Retinal pigment epithelial cell (primary cell): ENCODE measurements at places on chromosomes 4 and X.

- no peak for DNase-seq
Measured at GRCh38 chr4:178423366-178423765, 981.1 kb upstream of the AGA start.

DNA sequence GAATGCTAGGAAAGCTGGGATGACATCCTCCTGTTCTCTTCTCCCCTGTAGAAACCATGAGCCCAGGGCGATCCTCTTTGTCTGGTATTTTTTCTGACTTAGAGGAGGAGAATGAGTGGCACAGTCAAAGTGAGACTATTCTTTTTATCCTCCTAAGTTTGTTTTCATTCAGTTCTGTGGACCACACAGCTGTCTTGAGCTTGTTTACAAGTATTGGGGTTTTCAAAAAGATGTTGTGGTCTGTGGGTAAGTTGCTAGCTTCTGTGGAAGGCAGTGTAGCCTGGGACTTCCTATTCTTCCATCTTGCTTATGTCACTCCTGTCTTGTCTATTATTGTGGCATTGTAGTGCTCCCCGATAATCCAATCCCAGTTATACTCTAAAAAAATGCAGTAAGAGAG, 223.0 kb downstream of the PAPSS1 start:
- no peak for DNase-seq

- peak; percentile 30 for DNase-seq
Measured at GRCh38 chrX:96615448-96615847, 69.2 kb upstream of the DIAPH2 start.

DNA sequence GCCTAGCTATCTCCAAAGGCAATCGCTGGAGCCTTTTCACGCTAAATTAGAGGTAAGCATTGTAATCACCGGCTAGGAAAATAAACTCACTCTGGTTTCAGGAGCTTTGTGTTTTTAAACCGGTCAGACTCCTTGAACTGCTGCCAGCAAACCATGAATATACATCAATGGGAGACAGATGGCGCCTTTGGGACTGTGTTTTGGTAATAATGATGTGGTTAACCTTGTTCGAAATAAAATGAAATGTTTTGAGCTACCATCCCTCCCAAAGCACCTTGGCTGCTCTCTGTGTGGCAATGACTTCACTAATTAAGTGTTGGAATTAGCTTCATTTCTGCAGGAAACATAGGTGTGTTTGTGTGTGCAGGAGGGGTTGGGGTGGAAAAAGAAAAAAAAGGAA, 65.3 kb downstream of the CLNK start:
- peak; percentile 41 for DNase-seq

DNA sequence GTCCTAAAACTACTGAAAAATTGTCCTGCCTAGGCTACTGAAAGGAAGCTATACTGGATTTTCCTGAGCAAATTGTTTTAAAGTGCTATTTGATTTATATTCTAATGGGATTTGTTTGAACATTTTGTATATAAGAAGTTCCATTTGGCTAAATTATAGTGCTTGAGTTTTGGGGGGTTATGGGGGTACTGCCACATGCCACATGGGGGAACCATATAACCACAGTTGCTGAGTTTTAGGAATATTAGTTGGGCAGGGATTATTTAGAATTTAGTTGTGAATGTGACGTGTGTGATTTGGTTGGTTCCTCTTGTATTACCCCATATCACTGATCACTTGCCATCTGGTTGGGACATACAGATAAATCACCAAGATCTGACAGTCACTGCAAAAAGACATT, 224.5 kb upstream of the TAPT1 start:
- no peak for DNase-seq

DNA sequence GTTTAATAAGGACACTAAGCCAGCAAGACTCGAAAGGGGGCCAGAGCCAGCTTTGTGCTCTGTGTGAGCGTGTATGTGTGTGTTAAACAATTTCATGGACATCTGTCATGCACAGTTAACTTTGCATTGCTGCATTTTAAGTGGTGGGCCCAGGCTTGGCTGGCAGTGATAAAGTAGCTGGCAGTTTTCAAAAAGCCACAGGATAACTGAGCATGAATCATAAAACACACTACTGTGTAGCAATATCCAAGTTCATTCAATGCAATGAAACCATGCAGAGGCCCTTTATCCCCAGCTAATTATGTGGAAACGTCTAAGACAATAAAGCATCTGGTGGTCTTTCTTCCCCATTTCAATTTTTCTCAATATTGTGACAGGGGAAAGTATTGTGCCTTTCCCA, 132.9 kb downstream of the NKX6-1 start:
- no peak for DNase-seq

- no peak for DNase-seq
Measured at GRCh38 chr4:156886481-156886880, 85.1 kb downstream of the PDGFC start.

DNA sequence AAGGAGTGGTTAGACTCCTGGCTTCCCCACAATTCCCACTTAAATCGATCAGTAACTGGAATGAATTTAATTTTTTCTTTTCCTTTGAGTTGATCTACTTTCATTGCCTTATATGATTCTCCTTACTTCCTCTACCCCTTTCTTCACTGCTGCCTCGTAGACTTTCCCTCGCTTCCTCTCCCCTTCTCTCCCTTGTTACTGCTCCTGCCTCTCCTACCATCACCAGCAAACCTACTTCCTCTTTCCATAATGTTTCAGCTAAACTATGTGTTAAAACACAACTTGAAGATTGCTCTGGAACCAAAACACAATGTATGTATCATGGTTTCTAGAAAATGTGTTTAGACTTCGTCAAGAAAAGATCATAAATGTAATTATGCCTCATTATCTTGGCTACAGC, 132.0 kb upstream of the TET2 start:
- DNase-seq: no peak

DNA sequence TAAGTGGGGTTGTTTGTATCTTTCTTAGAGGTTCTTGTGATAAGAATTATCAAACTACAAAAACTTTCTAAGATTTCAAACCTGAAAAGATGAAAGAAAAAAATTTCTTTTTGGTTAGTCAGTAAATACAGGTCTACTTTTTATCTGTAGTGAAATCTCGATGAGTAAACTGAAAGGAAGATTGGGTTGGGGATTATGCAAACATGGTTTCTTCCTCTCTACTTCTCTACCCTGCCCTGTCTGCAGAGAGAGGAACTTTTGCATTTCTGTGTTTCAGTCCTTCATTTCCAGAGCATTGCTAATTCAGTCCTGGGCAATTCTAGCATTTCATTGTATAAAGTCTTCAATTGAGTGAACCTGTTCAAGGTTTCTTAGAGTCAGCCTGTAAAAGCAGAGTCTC, 51.6 kb upstream of the IL2 start:
- DNase-seq: no peak

GRCh38 chr4:41538017-41538733, at the start of gene LIMCH1:
Gene LIMCH1 (plus strand): TSS chr4:41538157. CDS start chr4:41605996, 67,839 bp downstream.
- no peak for DNase-seq

DNA sequence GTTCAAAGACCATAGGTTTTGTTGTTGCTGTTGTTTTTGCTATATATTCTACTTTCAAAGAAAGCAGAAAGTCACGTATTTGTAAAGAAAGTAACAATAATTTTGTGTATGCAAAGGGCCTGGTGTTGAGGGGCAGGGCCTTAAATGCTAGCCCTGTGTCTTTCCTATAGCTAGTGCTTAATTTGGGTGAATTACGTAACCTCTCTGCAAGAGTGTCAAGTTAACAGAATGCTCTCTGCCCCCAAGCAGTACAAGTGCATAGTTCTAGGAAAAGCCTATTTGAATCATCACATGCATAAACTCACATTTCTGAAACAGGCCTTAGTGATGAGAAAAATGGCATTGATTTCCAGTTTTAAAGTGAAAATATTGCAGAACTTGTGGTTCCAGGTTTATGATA, 663.6 kb downstream of the STIM2 start:
- DNase-seq: no peak

DNA sequence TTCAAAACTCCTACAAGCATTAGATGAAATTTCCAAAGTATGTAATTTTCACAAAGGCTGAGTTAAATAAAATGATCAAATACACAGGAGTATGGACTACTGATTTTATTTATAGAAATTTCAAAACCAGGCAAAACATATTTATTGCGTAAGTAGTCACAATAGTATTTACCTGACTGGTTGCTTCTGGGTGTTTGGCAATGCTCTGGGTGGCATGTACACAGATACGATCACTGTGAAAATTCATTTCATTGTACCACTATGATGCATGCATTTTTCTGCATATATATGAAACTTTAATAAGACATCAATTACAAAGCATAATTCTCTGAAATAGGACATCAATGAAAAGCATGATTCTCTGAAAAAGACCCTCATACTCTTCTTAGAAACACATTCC, 384.2 kb downstream of the TLL1 start:
- no peak for DNase-seq

DNA sequence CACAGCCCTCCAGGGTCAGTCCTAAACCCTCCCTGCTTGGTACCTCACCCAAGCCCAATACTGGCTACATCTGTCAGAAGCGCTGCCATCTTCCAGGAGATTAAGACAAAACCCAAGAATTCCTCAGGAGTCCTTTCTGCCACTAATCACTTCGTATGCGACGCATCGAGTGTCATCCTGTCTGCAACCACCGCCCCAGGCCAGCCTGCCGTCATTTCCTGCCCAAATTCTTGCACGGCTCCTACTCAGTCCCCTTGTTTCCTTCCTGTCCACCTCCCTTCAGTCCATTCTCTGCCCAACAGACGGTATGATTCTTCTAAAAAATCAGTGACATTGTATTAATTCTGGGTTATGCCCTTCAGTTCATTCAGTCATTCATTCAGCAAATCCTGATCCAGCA, 113.6 kb downstream of the NFKB1 start:
- DNase-seq: no peak

- no peak for DNase-seq
Measured at GRCh38 chr4:39256436-39256835, 74.1 kb downstream of the WDR19 start.

DNA sequence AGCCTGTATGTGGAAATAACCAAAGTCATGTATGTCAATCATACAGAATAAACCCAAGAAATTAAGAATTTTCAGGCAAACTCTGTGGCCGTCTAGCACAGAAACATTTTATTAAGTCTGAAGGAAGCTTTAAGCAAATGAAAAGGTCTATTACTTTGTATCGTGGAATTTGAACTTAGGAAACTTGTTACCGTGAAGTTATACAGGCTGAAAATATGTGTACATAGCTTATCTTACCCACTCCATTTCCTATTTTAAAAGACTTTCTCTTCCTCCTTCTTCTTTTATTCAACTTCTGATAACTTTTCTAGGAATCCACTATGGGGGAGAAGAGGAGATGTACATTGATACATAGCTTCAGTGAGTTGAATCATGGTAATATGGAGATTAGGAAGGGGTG, 108.3 kb downstream of the AGTR2 start:
- no peak for DNase-seq

- DNase-seq: no peak
Measured at GRCh38 chrX:154322890-154323289, 27.3 kb downstream of the TKTL1 start.

GRCh38 chrX:107566604-107567262, 61.6 kb upstream of the PRPS1 start:
- DNase-seq: no peak

- no peak for DNase-seq
Measured at GRCh38 chr4:94533405-94534223, 81.9 kb downstream of the PDLIM5 start.

DNA sequence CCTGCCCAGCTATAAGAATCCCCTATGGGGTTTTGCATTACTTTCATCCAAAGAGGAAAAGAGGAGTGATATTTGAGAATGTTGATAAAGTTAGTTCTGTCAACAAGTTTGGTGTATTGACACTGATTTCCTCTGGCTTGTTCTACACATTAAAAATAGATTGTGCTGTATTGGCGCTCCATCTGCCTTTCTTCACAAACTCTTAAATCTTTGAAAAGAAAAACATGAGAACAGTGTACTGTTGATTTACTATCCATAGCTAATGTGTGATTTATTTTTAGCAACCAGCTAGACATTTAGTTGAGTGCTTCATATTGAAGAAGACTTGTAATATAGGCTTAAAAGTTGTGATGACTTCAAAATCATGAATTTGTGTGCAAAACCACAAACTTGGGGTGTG, 261.2 kb upstream of the ANKRD50 start:
- DNase-seq: no peak

- no peak for DNase-seq
Measured at GRCh38 chrX:30689116-30689515, 35.9 kb downstream of the GK start.

- DNase-seq: no peak
Measured at GRCh38 chrX:129572422-129572821, 32.4 kb downstream of the OCRL start.

DNA sequence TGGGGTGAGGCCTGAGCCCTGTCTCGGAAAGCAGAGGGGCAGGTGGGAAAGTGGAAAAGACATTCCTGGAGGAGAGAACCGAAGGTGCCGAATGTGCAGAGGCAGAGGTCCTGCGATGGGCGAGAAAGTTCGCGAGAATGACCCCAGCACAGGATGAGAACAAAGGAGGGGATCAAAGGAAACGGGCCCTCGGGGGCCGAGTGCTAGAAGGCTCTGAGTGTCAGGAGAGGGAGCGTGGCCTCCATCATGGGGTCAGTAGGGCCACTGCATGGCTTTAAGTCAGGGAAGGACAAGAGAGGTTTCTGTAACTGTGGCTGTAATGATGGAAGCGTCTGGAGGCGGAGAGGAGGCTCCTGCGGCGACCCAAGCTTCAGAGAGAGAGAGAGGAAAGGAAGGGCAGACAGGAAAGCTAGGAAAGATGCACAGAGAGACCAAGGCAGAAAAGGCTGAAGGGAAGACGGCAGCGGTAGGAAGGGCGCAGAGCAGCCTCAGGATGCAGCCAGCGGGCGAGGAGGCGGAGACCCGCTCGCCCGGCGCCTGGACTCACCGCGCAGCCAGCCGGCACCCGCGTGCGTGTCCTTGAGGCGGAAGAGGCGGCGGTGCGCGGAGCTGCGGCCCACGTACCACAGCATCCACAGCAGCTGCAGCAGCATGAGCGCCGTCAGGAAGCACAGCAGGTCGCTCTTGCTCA, 669 bp downstream of the OTOP1 start:
- no peak for DNase-seq

DNA sequence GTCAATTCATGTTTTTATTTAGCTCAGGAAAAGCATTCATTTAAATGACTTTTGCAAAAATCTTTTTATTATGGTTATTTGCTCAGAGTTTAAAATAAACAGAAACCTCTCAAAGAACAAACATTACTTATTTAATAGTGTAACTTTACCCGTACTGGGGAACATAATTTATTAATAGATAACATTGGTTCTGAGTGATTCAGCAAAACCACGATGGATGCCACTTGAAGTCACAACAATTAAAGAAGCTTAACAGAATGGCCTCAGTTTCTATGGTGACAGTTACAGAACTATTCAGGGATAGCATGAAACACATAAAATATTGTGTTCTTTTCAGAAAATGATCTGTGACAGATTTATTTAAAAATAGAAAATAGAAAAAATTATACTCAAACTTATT, 368.7 kb downstream of the CCSER1 start:
- DNase-seq: no peak

DNA sequence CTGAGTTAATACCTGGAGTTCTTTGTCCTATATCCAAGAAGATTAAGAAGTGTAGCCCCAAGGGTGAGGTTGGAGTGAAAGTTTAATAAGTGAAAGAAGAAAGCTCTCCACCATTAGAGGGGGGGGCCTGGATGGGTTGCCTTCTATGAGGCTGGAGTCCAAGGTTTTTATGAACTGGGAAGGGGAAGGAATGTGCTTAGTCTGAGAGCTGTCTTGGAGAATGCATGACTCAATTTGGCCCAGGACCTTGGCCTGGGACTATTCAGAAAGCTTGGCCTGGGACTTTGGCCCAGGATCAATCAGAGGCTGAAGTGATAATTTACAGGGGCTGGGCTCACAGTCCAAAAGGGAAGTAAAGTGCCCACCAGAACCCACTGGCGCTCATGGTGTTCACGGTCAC, 1049.0 kb upstream of the GRIA3 start:
- no peak for DNase-seq
